ENCODE measurements at places on chromosomes 2 and 18.
A peak's percentile ranks its signal among the peaks of the same experiment; 100 is the strongest.

DNA sequence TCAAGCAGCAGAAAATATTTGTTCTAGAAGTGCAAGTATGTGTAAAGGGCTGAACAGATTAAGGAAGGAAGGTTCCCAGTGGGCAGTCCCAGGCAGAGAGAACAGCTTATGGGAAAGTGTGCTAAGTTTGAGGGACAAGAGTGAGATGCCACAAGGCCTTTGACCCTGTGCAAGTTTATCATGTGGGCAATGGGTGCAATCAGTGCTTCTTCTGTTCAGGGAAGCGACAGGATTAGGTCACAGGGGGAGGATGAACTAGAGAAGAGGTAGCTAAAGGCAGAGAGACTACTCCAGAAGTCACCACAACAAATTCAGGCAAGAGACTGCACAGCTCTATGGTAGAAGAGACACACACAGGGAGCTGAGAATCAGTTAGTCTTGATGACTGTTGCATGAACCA is 44.3 kb downstream of the LPIN2 start:
- no peak for DNase-seq

- no peak for DNase-seq
Observed at GRCh38 chr18:49811151-49811938, 2.0 kb downstream of the ACAA2 start.

DNA sequence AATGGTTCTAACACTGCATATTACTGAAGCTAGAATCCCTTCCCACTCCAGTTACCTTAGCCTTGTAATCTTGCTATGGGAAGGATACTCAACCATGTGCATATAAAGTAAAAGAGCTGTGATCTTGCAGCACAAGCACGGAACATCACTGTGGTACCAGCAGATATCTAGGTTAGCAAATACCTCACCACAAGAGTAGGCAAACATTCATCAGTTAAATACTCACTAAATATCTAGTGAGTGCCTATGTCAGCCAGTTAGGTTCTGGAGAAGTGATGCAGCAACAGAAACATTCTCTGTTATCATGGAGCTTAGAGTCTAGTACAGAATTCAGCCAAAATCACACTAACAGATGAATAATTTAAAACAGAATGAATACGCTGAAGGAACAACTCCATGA is 349.6 kb upstream of the UBE2E3 start:
- DNase-seq = no peak

DNA sequence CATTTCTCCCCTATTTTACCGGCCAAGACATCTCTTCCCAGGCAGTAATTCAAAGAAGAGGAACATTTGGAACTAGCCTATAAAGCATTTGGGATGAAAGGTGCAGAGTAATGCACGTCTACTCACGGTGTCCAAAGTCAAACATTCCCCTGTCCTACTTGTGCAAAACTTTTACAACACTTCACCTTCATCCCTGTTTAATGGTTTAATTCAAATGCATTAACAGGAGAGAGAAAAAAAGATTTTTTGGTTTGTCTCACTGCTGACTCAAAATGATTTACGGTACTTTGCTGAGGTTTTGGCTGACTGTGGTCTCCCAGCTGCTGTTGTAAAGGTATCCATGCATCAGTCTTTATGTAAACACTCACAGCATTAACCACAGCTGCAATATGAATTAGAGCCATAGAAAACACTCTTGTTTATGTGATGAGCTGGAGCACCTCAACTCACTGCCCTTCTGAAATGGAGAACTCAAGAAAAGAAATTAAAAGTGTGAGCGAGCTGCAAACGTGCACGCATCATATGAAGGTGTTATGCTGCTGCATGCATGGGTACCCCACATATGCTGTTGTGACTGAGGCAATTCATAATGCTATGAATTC is 220.5 kb downstream of the PIEZO2 start:
- peak; percentile 16 for DNase-seq

DNA sequence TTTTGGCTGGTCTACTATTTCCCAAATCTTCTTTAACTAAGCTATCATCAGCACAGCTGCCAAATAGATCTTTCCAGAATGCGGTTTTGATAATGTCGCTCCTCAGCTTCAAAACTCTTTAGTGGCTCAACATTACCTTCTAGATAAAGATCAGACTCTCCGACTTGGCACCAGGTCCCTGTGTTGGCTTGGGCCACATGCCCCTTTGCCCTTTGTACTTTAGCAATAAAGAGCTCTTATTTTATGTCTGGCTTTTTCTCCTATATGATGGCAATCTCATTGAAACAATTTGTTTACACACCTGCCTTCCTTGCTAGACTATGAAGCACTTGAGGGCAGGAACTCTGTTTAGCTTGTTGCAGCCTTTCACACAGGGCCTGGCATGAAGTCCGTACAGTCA is 128.9 kb upstream of the GATA6 start:
- no peak for DNase-seq

- DNase-seq = peak; percentile 56
Observed at GRCh38 chr2:119383410-119384140, 16.8 kb downstream of the DBI start.

DNA sequence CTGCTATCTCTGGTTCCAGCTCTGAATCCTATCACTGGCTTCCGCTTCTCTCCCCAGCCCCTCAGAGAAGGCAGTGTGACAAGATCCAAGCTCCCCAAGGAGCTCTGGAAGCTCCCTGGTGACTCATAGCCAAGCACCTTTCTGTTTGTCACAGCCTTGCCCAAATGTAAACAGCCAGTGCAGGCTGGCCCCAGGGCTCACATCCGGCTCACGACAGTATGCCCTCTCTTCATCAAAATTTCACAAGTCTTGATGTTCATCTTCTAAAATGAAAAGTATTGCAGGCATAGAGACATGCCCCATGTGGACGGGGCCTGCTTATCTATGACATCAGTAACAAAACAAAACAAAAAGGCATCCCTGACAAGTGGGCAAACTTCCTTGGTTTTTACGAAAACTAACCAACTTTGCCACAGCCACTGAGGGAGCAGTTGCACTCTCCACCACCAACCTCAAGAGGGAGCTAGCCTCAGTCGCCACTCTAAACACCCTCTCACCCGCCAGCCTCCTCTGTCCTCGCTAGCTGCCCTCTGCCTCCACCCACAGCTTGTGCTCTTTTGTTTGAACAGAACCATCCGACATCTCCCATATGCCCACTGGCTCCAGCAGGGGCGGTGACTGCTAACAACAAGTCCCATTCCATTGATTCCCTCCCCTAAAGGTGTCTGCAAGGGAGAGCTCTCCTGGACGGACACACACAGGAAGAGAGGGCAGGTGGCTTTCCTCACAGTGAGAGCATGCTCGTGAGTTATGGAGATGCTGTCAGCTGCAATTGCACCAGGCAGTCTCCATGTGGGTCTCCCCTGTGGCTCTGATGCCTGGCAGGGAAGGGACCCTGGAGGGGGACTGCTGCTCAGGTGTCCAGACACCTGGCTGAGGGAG is 71.0 kb upstream of the DAPL1 start:
- no peak for DNase-seq

GRCh38 chr2:119319593-119319992 is 47.0 kb downstream of the C2orf76 start:
- DNase-seq = no peak

DNA sequence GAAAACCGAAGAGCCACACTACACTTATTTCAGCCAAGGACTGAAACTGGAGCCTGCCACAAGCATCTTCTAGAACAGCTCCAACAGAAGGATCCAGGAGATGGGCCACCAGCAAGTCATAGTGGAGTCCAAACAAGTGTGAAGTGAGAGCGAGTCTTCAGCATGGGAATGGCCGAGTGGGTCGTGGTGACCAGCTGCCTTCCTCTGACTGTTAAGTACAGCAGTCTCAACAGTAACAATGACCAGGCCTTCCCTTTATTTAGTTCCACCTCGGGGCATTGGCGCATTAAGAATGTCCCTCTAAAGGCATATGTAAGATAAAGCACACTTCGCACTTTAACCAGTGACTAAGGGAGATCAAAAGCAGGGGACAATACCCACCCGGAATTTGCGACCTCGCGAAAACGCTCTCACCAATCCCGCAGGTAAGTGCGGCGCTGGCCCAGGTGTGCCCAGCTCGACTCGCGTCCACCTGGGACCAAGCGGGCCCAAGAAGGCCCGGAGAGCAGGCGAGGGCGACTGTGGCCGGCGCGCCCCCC is 1.1 kb downstream of the L3MBTL4 start:
- DNase-seq = no peak

DNA sequence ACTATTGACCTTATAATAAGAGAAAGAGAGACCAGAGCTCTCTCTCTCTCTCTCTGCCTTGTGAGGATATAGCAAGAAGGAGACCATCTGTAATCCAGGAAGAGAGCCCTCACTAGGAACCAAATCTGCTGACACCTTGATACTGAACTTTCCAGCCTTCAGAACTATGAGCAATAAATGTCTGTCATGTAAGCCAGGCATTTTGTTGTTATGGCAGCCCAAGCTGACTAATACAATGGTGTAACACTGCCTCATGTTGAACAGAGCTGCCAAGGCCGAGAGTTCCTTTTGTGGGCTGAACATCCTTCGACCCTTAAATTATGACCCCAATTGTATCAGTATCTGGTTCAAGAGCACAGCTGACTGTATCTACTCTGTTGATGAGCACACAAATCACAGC is 108.0 kb downstream of the LRRC30 start:
- DNase-seq = no peak

- DNase-seq = no peak
Observed at GRCh38 chr2:188766471-188766856, 207.7 kb upstream of the COL3A1 start.

All from OCI-LY7 (cell line).